ENCODE measurements at places on chromosomes 4 and X. TPM values are rescaled to one million over a fixed set of nuclear protein-coding genes. Genes with fewer than 3 reads are reported as not detected.
A peak's percentile ranks its signal among the peaks of the same experiment; 100 is the strongest.

DNA sequence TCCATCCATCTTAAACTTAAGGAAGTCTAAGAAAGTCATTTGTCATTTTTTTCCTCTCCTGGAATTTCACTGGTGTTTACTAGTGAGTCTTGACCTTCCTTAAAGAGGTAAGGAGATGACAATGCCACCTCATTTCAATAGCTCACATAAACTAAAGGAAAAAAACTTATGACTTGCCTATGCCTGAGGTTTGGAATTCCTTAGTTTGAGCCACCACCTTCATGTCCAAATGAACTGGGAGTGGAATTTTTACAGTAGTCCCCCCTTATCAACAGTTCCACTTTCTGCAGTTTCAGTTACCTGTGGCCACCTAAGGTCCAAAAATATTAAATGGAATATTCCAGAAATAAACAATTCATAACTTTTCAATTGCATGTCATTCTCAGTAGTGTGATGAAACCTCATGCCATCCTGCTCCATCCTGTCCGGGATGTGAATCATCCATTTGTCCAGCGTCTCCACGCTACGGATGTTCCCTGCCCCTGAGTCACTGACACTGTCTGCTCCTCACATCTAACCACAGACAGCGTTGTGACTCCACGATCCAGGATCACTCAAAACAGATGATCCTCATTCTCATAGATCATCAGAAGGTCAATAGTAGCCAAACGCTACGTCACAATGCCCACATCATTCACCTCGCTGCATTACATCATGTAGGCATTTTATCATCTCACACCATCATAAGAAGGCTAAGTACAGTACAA, 177.4 kb downstream of the SH3KBP1 start:
- H3K4me3 ChIP-seq = no peak overlapping the region
- peaks cover 30% of the 10 kb centered on the region for H3K4me1 ChIP-seq
- DNase-seq = no peak
- no peaks in the 10 kb centered on the region for H3K36me3 ChIP-seq
- H3K27me3 ChIP-seq = no peaks in the 10 kb centered on the region
- no peak overlapping the region for H3K27ac ChIP-seq

DNA sequence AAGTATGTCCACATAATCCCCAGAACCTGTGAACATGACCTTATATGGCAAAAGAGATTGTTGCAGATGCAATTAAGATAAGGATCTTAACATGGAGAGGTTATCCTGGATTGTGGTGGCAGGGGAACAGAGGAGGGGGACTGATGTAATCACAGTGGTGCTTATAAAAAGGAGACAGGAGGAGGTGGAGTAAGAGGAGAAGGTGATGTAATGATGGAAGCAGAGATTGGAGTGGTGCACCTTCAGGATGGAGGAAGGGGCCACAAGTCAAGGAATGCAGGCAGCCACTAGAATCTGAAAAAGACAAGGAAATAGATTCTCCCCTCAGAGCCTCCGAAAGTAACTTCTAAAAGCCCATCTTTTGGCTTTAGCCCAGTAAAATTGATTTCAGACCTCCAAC, 388.4 kb downstream of the BCOR start:
- H3K4me1 ChIP-seq = no peaks in the 10 kb centered on the region
- DNase-seq = no peak
- H3K36me3 ChIP-seq = no peaks in the 10 kb centered on the region
- H3K27ac ChIP-seq = no peak overlapping the region

GRCh38 chrX:25726539-25726938, 411.6 kb upstream of the MAGEB18 start:
- DNase-seq = no peak
- no peaks in the 10 kb centered on the region for H3K4me1 ChIP-seq
- H3K27ac ChIP-seq = no peak overlapping the region
- no peak overlapping the region for H3K4me3 ChIP-seq

GRCh38 chr4:52036886-52037530, 1.1 kb downstream of the SGCB start:
- H3K4me1 ChIP-seq = peaks cover 33% of the 10 kb centered on the region
- H3K27me3 ChIP-seq = 0 out of 2 replicates have a peak, but pooled peaks cover 3% of the 10 kb centered on the region
- peak overlapping the region; percentile 67 for H3K27ac ChIP-seq
- DNase-seq = no peak
- H3K36me3 ChIP-seq = no peaks in the 10 kb centered on the region

GRCh38 chr4:158710814-158711213, 12.4 kb downstream of the PPID start:
- H3K4me3 ChIP-seq = no peak overlapping the region
- no peak for DNase-seq
- H3K27me3 ChIP-seq = no peaks in the 10 kb centered on the region
- no peak overlapping the region for H3K27ac ChIP-seq
- H3K4me1 ChIP-seq = no peaks in the 10 kb centered on the region

DNA sequence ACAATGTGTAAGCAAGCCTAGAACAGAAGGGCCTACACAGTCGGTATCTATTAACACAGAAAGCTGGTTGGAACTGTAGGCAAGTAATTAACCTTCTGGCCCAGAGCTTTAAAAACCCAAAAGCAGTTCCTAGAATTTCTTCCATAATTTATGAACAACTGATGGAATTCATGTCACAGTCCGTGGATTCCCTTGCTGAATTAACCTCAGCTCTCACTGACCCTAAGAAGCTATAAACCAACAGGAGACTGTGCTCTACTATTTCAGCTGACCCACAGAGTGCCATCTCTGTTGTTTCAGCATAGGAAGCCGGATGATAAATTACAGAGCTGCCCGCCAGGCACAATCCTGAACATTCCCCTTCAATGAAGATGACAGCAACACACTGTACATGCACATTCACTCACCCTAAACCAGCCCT, 157.3 kb downstream of the PRDM5 start:
- no peaks in the 10 kb centered on the region for H3K27me3 ChIP-seq
- H3K4me1 ChIP-seq = no peaks in the 10 kb centered on the region
- no peak overlapping the region for H3K27ac ChIP-seq
- no peaks in the 10 kb centered on the region for H3K36me3 ChIP-seq

DNA sequence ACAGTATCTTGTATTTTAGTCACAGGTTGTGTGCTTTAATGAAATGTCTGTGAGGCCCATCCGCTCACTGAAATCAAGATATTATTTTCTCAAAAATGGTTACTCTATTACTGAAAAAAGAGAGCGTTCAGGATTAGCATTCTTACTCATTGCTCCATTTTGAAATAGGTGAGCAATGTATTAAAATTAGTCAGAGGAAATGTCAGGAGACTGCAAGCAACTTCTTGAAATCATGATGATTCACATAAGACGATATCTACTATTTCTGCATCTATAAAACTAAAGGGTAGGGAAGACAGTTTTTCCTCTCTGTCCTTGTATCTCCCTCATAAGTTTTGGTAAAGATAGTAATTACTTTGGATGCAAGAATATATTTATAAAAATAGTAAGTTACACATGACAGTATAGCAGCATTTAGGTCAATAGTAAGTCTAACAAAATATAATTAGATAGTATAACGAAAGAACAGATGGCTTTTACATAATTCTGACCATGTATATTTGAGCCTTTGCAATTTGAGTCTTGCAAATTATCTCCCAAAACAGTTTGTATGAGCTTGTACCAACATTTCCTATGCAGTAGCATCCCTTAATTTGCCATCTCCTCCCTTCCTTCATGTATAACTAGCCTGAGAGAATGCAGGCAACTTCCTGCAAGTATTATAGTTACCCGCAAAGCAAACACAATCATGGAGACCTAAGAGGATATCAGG, 937.8 kb downstream of the PCDH7 start:
- no peak for DNase-seq
- no peak overlapping the region for H3K27ac ChIP-seq
- no peaks in the 10 kb centered on the region for H3K27me3 ChIP-seq
- H3K36me3 ChIP-seq = no peaks in the 10 kb centered on the region

MAGEB17 gene
- not detected for total RNA-seq

DNA sequence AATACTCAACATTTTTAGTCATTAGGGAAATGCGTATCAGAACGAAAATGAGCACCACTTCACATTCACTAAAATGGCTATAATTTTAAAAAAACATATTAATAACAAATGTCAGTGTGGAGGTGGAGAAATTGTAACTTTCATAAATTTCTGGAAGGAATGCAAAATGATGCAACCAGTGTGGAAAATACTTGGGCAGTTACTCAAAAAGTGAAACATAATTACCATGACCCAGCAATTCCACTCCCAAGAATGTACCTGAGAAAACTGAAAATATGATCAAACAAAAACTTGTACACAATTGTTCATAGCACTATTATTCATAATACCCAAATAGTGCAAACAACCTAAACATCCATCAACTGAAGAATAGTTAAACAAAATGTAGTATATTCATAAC, 76.1 kb upstream of the FAM241A start:
- H3K27me3 ChIP-seq = no peaks in the 10 kb centered on the region
- no peaks in the 10 kb centered on the region for H3K36me3 ChIP-seq
- H3K4me1 ChIP-seq = no peaks in the 10 kb centered on the region

SERTM2 gene
- not detected for total RNA-seq

DNA sequence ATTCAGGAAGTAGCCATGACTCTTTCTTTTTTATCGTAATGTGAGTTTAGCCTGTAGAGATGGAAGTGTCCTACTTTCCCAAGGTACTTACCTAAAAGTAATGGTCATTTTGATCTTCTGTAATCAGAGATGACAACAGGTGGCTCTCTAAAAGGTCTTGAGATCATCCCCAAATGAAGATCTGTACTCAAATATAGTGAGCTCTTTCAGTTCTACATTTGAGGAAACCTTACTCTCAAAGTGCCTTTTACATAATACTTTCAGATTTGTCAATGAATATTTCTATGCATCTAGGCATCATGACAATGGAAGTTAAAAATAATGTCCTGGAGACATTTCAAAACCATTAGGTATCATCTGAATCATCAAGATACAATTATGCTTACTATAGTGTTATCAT, 17.2 kb upstream of the MND1 start:
- H3K27me3 ChIP-seq = no peaks in the 10 kb centered on the region
- no peak overlapping the region for H3K27ac ChIP-seq
- peaks cover 18% of the 10 kb centered on the region for H3K4me1 ChIP-seq
- no peak for DNase-seq

FOXR2 gene
- not detected for total RNA-seq

CLCN3 gene
- total RNA-seq = 35.8 TPM

GRCh38 chrX:139121616-139122286, 408.8 kb upstream of the F9 start:
- no peaks in the 10 kb centered on the region for H3K27me3 ChIP-seq
- H3K27ac ChIP-seq = no peak overlapping the region
- no peak for DNase-seq
- H3K36me3 ChIP-seq = no peaks in the 10 kb centered on the region
- H3K4me1 ChIP-seq = no peaks in the 10 kb centered on the region

GRCh38 chrX:136797787-136798186, 17.1 kb upstream of the ARHGEF6 start:
- no peak for DNase-seq
- H3K4me1 ChIP-seq = no peaks in the 10 kb centered on the region
- no peaks in the 10 kb centered on the region for H3K27me3 ChIP-seq
- no peak overlapping the region for H3K27ac ChIP-seq

GRCh38 chr4:92189146-92189545, 114.6 kb upstream of the GRID2 start:
- no peak for DNase-seq
- H3K27me3 ChIP-seq = no peaks in the 10 kb centered on the region
- no peaks in the 10 kb centered on the region for H3K4me1 ChIP-seq
- H3K36me3 ChIP-seq = no peaks in the 10 kb centered on the region

TMEM154 gene
- 0.22 TPM for total RNA-seq

GRCh38 chr4:37528166-37528885, 157.8 kb downstream of the RELL1 start:
- no peak for DNase-seq
- no peaks in the 10 kb centered on the region for H3K27me3 ChIP-seq
- no peak overlapping the region for H3K27ac ChIP-seq
- H3K36me3 ChIP-seq = no peaks in the 10 kb centered on the region
- no peak overlapping the region for H3K4me3 ChIP-seq
- H3K4me1 ChIP-seq = no peaks in the 10 kb centered on the region

PHEX gene
- total RNA-seq = 1.3 TPM

TMSB15C gene
- 6.1 TPM for total RNA-seq

DNA sequence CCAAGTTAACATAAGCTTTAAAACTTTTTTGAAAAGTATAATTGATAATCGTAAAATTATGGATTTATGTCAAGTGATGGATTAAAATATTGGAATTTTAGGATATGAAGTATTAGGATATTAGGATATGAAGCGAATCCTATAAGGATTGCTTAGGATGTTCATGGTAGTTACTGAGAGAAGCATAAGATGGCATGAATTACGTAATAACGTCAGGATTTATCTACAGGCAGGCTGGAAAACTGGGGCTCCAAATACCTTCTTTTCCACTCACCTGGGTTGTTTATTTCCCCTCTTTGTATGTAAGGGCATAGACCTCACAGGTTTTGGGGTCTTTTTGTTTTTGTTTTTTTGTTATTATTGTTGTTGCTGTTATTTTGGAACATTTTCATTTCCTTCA, 65.2 kb upstream of the TMEM33 start:
- no peaks in the 10 kb centered on the region for H3K27me3 ChIP-seq
- H3K27ac ChIP-seq = no peak overlapping the region
- no peaks in the 10 kb centered on the region for H3K4me1 ChIP-seq
- no peaks in the 10 kb centered on the region for H3K36me3 ChIP-seq

SSX1 gene
- not detected for total RNA-seq

DNA sequence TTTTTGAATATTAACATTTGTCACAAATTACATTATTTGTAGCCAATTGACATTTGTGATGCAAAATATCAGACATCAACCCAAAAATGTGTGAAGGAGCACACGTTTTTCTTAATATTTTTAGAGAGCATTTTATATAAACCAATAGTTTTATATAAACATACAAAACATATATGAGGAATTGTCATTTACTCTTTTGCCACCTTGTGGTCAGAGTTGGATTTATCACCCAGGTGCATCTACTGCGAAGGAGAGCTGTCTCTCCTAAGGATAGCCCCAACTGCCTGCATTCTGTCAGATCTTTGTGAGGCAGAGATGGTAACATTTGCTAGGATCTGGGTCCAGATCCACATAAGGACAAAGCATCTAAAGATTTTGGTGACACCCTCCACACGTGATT, 2.5 kb upstream of the USP27X start:
- no peak overlapping the region for H3K27ac ChIP-seq
- no peaks in the 10 kb centered on the region for H3K4me1 ChIP-seq
- DNase-seq = peak; percentile 74
- no peaks in the 10 kb centered on the region for H3K27me3 ChIP-seq

GRCh38 chr4:189124149-189124758, 816.4 kb upstream of the FRG1 start:
- H3K4me1 ChIP-seq = peaks cover 8% of the 10 kb centered on the region
- no peaks in the 10 kb centered on the region for H3K27me3 ChIP-seq
- H3K36me3 ChIP-seq = no peaks in the 10 kb centered on the region
- H3K27ac ChIP-seq = no peak overlapping the region

DNA sequence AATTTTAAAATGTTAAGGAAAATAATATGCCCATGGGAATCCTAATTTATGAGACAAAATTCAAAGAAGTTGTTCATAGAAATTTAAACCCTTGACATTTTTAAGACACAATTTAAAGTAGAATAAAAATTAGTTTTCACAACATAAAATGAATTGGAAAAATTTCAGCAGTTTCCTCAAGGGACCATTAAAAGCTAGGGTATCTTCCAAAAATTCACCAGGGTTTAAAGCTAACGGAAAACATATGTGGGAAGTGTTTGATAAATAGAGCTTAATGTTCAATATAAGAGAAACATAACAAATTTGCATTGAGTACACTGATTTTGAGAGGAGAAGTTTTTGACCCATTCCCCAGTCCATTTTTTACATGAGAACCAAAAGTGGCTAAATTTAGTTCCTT, 228.9 kb upstream of the TTC29 start:
- DNase-seq = no peak
- no peak overlapping the region for H3K27ac ChIP-seq
- no peaks in the 10 kb centered on the region for H3K27me3 ChIP-seq
- no peaks in the 10 kb centered on the region for H3K4me1 ChIP-seq
- H3K4me3 ChIP-seq = no peak overlapping the region
- no peaks in the 10 kb centered on the region for H3K36me3 ChIP-seq
